Tongue (tissue), 3 donors: ENCODE measurements at places on chromosomes 11 and 22. TPM values are rescaled to one million over a fixed set of nuclear protein-coding genes. Genes with fewer than 3 reads are reported as not detected.

Gene APOBEC3B
- 2.2 TPM for total RNA-seq

Gene HEPACAM
- total RNA-seq, result 0.21 TPM

Gene MMP12
- not detected for total RNA-seq

Gene MYH9
- total RNA-seq, result 242 TPM

Gene RFPL2
- total RNA-seq, result not detected

Gene SYT8
- 16.2 TPM for total RNA-seq

Gene OSBP2
- 6.8 TPM for total RNA-seq
